ENCODE measurements at places on chromosomes 4 and X.

GRCh38 chr4:72468904-72469502 lies 100.0 kb downstream of the ADAMTS3 start:
- DNase-seq, result no peak

- DNase-seq, result no peak
These were observed 21.1 kb downstream of the SMIM14 start for GRCh38 chr4:39617534-39617933.

DNA sequence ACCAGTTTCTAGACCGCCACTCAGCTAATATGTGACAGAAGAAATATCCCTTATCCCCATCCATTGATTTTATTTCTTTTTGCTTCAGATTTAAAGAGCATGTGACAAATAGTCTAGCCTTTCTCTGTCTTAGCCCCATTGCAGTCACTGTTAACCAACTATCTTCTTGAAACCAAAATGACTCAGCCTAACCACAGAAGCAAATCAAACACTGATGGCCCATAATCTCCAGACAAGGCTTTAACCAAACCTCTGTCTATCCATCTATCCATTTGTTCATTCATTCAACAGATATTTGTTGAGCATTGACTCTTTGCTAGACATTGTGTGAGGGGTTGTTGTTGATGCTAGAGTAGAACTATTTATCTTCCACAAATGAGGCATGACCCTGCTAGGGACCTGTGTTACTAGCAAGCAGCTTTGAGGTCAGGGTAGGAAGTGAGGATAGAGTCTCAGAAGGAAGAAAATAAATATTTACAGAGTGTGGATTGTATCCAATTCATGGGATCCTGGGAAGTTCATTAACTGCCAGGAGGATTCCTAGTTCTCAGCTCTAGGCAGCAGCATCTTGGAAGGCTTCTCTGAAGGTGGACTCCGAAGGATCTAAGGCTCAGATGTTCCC lies 22.5 kb downstream of the HNRNPH2 start:
- no peak for DNase-seq

GRCh38 chr4:20773144-20773997 lies 73.1 kb downstream of the PACRGL start:
- peak; percentile 45 for DNase-seq

- DNase-seq, result no peak
These were observed 5.3 kb upstream of the RASL11B start for GRCh38 chr4:52856801-52857200.

- no peak for DNase-seq
These were observed 129.0 kb upstream of the KCNIP4 start for GRCh38 chr4:22077571-22077970.

DNA sequence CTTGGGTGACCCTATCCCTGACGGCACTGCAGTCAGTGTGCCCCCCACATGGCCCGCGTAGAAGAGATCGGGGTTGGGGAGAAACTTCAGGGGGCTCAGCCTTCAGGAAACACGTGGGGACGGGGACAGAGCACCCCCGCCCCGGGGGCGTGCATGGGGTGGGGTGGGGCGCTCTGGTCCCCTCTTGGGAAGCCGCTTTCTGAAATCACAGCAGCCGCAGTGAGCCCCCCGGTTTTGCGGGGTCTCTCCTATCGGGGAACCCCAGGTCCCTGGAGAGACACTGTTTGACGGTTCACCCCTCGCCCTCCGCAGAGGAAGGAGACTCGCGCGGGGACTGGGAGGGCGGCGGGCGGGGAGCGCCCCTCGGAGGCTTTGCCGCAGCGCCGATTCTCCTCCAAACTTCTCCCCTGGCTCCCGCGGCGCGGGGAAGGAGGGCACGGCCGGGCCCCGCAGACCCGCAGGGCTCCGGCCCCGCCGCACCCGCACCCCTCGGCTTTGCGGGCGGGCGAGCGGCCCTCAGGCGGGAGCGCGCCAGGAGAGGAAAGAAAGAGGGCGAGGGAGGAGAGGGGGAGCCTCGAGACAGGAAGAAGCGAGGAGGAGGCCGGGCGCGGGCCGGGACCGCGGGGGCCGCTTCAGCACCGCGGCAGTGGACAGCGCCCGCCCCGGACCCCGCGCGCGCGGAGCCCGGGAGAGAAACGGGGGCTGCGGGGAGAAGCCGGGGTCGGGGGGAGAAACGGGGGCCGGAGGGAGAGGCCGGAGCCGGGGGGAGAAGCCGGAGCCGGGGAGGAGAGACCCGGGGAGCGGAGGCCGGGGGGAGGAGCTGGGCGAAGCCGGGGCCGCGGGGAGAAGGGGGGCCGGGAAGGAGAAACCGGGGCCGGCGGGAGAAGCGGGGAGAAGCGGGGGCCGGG lies 612 bp downstream of the CPLX1 start:
- DNase-seq, result no peak

GRCh38 chr4:144374065-144374464 lies 233.5 kb upstream of the GYPA start:
- DNase-seq, result no peak

DNA sequence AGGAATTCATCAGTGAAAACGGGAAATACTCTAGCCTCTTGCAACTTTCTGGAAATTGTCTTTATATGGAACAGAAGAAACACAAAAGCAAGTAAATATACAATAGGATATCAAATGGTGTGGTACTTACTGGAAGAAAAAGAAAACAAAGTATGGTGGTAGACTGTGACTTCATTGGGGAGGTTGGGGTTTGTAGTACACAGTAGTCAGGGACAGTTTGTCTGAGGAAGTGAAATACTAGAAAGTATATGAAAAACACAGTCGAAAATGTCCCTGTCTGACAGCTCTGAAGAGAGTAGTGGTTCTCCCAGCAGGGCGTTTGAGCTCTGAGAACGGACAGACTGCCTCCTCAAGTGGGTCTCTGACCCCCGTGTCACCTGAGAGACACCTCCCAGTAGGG lies 390.0 kb upstream of the NWD2 start:
- DNase-seq, result no peak

DNA sequence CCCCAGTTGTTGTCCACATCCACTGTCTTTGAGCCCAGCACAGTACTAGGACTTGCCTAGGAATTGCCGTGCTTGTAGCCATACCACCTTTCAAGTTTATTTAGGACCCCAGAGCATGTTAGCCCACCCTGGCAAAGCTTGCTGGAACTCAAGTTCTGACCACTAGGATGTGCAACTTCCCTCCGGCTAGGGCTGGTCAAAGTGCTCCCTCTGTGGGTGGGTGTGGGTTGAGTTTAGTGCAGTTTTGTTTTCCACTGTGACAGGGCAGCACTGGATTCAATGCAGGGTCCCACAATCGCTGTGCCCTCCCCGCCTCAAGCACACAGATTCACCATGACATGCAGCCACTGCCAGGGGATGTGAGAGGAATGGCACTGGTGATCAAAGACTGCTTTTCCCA lies 96.0 kb downstream of the RASGEF1B start:
- no peak for DNase-seq

DNA sequence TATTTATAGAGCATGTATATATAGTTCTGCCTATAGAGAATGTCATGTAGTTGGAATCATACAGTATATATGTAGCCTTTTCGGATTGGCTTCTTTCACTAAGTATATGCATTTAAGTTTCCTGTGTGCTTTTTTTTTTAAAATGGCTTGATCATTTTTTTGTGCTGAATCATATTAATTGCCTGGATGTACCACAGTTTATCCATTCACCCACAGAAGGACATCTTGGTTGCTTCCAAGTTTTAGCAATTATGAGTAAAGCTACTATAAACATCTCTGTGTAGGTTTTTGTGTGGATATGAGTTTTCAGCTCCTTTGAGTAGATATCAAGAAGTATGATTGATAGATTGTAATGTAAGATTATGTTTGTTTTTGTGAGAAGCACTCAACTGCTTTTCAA lies 23.8 kb downstream of the PTTG2 start:
- DNase-seq, result no peak

GRCh38 chrX:10119399-10119990 lies 37.3 kb upstream of the CLCN4 start:
- peak; percentile 65 for DNase-seq

DNA sequence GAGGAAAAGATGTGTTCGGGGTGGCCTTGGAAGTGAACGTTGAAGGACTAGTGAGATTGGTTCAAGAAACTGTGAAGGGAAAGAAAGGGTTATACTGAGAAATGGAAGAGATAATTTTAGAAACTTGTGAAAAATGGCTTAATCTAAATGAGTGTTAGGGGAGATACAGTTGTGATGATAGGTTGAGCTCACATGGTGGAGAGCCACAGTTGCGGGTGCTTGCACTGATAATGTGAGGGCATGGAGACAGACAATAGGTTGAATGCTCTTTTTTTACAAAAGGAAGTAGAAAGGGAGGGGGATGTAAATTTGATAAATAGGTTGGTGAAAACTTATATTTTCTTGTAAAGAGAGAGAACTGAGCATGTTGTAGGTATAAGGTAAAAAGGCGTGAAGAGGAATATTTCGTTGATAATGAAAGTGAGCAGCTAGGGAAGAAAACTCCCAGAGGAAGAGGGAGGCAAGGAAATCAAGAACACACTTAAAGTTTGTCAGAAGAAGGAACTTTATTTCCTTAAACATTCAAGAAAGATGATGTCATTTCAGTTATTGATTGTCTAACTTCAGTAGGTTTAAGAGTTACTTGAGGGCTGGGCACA lies 8.2 kb downstream of the AREG start:
- DNase-seq, result no peak

- DNase-seq, result no peak
These were observed 147.6 kb upstream of the FRG1 start for GRCh38 chr4:189792924-189793618.

- peak; percentile 27 for DNase-seq
These were observed 60.7 kb upstream of the ABCG2 start for GRCh38 chr4:88219099-88219498.

GRCh38 chr4:21946858-21947257 lies 1.7 kb downstream of the KCNIP4 start:
- no peak for DNase-seq

GRCh38 chr4:2642968-2643367 lies 106.5 kb downstream of the FAM193A start:
- DNase-seq, result no peak

GRCh38 chrX:121337816-121338215 lies 290.4 kb downstream of the GLUD2 start:
- DNase-seq, result no peak

DNA sequence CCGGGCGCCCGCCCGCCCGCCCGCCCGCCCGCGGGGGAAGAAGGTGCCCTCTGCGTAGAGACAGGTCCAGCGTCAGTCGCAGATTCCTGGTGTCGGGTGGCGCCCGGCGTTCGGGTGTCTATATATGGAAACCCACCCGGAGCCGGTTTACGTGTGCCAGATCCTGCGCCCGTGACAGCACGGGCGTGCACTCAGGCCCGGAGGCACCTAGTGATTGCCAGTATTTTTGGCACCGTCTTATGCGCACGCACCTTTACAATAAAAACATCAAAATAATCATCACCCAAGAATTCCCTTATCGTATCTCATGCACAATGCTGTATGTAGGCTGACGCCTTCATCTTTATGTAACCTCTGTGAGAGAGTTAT lies 519 bp downstream of the SLC25A4 start:
- no peak for DNase-seq

GRCh38 chr4:33626221-33626620 lies 2618.1 kb downstream of the ARAP2 start:
- no peak for DNase-seq

- DNase-seq, result no peak
These were observed 255.0 kb upstream of the PITX2 start for GRCh38 chr4:110877778-110878370.

DNA sequence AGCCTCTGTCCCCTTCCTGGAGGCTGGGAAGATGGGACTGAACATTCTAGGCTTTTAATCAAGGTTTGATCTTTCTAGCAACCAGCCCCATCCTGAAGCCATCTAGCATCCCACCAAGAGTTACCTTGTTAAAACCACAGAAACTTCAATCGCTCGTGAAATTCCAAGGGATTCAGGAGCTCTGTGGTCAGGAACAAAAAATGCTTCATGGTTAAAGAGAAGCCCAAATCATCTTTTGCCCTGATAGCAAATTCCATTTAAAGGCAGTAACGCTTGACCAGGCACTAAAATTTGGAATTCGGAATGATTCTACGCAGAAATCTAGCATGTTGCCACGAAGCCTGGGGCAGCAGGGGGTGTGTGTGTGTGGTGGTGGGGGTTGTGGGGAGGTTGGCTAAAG lies 47.8 kb downstream of the CASP6 start:
- no peak for DNase-seq

- no peak for DNase-seq
These were observed 40.7 kb downstream of the FANCB start for GRCh38 chrX:14832151-14832550.

DNA sequence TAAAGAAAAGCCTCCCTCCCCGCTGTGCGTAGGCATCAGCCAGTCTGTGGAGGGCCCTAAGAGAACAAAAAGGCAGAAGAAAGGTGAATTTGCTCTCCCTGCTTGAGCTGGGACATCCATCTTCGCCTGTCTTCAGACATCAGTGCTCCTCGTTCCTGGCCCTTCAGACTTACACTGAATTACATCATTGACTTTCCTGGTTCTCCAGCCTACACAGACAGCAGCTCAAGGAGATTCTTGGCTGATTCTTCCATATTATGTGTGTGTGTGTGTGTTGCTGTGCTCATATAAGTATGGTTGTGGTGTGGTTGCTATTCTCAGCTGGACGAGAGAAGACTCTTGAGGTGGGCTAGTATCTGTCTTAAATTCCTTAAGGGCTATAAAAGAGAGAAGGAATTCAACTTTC lies 35.5 kb upstream of the CD99L2 start:
- DNase-seq, result no peak

DNA sequence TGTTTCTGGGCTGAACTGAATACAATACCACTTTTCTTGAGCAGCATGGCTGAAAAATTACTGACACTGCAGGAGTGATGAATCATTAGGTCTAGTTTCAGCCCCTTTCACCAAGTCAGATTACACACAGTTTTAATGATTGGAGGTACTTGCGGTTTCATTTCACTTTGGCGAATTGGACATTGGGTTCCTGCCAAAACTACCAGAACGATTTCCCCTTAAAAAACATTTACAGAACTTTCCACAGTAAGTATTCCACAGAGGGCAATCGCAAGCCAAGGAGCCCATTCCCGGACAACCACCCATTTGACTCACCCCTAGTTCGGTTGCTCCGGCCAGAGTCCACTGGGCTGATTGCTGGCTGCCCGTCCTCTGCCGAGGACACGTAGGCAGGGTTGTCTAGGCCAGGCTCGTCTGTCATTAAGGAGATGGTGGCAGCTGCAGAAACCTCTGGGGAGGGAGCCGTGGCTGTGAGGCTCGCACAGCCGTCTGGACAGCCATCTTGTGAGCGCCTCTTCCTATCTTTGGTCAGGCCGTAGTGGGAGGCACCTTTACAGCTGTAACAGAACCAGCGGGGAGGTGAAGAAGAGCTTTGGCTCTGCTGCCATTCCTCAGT lies 83.5 kb downstream of the LNX1 start:
- DNase-seq, result peak; percentile 33

- DNase-seq, result no peak
These were observed 218.0 kb upstream of the JADE1 start for GRCh38 chr4:128591482-128591881.

GRCh38 chr4:147678106-147678505 lies 5.9 kb downstream of the PRMT9 start:
- no peak for DNase-seq

GRCh38 chrX:33190016-33190415 lies 21.3 kb downstream of the DMD start:
- no peak for DNase-seq

DNA sequence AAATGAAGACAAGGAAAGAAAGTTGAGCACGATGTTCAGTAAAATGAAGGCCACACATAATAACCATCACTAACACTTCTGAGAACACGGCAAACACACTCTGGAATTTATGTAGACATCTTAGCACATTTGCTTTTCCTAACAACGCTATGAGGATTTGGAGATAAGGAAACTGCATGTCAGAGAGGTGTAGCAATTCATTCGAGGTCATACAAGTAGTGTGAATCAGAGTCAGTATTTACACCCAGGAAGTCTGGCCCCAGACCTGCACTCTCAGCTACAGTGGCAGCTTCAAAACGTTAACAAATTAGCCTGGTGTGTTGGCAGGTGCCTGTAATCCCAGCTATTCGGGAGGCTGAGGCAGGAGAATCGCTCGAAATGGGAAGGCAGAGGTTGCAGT lies 253.4 kb downstream of the PDGFC start:
- no peak for DNase-seq

Data from pulmonary artery endothelial cell (primary cell).